Epithelial cell of esophagus (primary cell): ENCODE measurements at places on chromosomes 7 and 10.
A peak's percentile ranks its signal among the peaks of the same experiment; 100 is the strongest.

DNA sequence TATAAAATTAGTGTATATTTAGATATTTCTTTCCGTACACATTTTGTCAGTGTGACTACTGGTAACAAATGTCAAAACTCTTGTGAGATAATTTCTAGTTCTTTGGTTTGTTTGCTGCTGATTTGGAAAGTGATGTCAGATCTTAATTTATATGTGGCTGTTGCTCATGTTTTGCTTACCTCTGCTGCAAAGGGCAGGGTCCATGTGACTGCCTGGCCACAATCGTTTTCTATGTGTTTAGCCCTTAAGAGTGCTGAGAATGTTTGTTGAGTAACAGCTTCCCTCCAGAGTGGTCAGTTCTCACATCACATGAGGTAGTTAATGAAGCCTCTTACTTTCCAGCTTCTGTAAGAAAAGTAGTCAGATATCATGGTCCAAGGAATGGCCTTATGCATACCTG lies 4.2 kb downstream of the NRBF2 start:
- no peak for DNase-seq

DNA sequence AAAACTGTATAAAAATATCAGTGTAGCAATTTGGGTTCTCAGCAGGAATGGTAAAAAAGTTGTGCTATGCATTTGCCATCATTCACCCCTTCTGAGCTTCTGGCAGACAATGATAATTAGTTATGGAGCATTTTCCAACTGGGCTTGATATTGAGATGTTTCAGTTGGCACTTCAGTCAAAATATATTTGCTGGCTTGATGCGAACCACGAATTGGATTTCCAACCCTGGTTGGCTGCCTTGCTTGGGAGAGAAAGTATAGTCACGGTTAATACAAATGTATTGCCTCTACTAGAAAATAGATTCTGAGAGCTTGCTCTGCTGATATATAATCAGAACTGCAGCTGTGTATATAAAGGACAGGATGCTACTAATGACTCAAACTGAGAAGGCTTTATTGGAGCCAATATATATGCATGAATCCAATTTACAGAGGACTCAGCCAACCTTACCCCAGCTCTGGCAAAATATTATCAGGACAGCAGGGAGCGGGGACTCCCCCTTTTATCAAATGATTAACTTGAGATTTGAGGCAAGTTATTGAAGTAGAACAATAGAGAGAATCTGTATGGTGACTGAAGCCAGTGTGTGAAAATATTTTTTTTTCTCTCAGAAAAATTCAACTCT lies 219.8 kb upstream of the SMIM30 start:
- DNase-seq = no peak

GRCh38 chr7:128108129-128108528 lies 76.9 kb upstream of the LRRC4 start:
- no peak for DNase-seq

- DNase-seq = peak; percentile 63
Observed at GRCh38 chr7:120521761-120522737, 249.1 kb downstream of the KCND2 start.

DNA sequence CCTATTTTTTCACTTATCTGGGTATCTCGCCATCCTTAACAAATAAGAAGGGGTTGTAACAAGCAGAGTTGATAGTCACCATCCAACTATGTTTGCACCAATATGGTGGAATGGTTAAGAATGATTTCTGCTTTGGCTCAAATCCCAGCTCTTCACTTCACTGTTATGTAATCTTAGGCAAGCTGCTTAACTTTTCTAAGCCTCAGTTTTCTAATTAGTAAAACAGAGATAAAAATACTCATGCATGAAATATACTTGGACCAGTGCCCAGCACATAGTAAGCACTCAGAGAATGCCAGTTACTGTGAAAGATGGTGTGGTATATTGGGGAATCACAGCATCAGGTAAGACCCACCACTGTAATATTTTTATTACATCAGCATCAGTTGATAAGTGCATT lies 33.6 kb downstream of the ABCB1 start:
- DNase-seq = no peak

GRCh38 chr7:68691261-68692216 lies 906.7 kb upstream of the AUTS2 start:
- no peak for DNase-seq

GRCh38 chr7:44541028-44541869 lies at the start of gene NPC1L1:
Gene NPC1L1 (minus strand): TSS chr7:44541330. CDS start chr7:44541259, 71 bp downstream.
- no peak for DNase-seq

DNA sequence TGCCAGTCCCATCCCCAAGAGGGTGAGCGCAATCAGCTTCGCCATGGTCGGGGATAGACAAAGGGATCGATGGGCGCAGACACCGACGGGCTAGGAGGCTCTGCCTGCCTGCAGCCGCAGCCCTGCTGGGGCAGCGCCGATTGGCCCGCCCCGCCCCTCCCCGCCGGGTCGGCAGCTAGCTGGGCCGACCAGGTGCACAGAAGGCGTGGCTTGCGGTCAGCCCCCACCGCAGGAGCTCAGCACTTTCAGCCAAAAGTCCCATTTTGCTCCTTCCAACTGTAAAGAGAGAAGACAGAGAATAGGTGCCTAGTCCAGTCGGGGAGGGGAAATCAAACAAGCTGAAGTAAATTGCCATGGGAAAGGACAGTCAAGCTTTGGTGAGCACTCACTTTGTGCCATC lies at the start of gene PON1:
PON1 (minus strand) TSS at position 102 of the 400 bp plus-strand sequence; CDS start at position 45, 57 bp downstream.
- DNase-seq = no peak

DNA sequence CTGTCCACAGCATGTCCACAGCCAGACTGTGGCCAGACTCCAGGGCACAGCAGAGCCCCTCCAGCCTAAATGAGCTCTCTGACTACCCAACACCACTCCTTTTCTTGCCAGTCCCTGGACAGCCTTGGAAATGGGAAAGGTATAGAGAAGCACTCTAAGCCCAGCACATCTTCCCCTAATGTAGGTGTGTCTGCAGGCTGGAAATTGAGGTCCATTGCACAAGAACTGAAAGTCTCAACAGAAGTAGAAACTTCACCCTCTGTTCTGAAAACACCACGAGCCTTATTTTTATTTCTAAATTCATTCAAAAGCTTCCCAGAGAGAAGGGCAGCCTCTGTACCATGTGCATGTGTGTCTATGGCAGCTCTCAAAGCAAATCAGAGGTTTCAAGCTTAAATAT lies 3.7 kb upstream of the KCNMA1 start:
- no peak for DNase-seq

GRCh38 chr10:62025134-62025794 lies 123.8 kb downstream of the ARID5B start:
- DNase-seq = peak; percentile 75

GRCh38 chr7:83879063-83879462 lies 230.1 kb upstream of the SEMA3E start:
- no peak for DNase-seq

DNA sequence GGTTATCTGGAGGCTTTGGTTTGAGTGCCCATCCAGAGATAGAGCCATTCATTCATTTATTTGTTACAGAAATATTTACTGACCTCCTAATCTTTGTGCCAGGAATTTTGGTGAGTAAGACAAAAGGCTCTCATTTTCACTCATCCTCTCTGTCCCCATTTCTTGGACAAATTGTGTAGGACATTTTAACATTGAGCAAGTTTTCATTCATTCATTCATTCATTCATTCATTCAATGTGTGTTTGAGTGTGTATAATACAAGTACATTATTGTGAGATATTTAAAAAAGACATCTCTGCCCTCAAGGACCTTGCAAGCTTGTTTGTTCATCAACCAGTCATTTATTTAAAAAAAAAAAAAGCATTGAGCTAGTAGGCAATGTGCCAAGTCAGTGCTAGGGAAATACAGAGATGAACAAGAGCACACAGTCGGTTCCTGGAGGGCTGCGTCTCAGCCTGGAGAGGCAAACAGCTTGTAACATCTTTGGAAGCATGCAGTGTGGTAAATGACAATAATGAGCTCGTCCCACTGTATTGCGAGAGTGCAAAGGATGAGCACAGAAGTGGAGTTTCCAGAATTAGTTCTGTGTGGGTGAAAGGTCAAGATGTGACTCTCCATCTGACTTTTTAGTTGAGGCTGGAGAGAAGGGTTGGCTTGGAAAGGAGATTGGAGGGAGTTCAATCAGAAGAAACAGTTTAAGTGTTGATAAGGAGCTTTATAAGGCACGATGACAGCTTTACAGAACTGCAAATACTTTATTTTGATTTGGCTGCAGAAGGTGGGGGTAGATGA lies 50.5 kb upstream of the HBP1 start:
- no peak for DNase-seq

- no peak for DNase-seq
Observed at GRCh38 chr10:119597405-119598186, 832 bp upstream of the TIAL1 start.

- DNase-seq = peak; percentile 75
Observed at GRCh38 chr7:143458263-143458662, 15.0 kb downstream of the TAS2R60 start.

- no peak for DNase-seq
Observed at GRCh38 chr10:115871855-115872254, 401.2 kb downstream of the GFRA1 start.

DNA sequence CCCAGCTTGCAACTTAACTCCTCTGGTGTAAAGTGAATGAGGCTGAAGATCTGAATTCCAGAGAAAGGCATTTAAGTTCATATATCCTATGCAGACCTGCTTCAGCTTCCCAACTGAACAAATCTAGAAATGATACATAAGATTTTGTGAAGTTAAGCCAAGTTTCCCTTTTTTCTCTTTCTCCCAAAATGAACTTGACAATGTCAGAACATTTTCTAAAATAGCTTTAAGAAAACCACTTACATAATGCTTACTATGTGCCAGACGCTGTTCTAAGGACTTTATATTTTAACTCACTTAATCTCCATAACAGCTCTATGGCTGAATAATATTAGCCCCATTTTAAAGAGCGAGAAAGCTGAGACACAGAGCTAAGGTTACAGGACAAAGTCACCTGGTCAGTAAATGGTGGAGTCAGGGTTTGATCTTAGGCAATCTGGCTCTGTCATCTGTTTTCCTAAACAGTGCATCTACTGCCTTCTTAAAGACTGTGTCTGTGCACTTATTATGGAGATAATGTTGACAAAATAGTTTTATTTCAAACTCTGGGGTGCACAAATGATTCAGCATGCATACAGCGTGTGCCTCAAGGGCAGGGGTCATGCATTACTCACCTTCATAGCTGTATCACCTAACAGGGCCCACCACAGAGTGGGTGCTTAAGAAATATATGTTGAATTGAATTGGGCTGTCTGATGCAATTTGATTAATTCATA lies 66.8 kb downstream of the RHOBTB1 start:
- no peak for DNase-seq

GRCh38 chr10:13617116-13617515 lies 30.4 kb downstream of the PRPF18 start:
- no peak for DNase-seq

DNA sequence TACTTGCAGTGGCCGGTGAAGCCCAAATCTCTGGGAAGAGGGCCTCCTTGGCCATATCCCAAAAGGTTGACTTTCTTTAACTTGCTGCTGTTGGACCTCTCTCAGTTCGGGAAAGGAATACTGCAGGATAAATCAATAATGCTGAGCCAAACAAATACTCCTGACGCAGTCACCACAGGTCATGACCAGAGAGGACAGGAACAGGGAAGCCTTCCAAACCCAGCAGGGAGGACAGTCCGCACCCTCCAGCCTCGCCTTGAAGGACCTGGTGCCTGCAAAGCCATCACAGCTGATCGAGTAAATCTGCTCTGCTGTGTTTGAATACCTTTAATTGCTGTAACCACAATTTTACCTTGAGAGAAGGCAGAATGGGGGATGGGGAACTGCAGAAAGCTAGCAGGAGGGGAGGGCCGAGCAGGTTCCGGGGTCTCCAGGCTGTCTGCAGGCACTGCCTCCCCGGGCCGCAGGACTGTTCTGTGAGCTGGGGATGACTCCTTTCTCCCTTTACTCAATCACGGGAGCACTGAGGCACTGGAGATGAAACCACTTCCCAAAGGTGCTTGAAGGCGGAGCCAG lies 20.8 kb upstream of the INSIG1 start:
- no peak for DNase-seq

DNA sequence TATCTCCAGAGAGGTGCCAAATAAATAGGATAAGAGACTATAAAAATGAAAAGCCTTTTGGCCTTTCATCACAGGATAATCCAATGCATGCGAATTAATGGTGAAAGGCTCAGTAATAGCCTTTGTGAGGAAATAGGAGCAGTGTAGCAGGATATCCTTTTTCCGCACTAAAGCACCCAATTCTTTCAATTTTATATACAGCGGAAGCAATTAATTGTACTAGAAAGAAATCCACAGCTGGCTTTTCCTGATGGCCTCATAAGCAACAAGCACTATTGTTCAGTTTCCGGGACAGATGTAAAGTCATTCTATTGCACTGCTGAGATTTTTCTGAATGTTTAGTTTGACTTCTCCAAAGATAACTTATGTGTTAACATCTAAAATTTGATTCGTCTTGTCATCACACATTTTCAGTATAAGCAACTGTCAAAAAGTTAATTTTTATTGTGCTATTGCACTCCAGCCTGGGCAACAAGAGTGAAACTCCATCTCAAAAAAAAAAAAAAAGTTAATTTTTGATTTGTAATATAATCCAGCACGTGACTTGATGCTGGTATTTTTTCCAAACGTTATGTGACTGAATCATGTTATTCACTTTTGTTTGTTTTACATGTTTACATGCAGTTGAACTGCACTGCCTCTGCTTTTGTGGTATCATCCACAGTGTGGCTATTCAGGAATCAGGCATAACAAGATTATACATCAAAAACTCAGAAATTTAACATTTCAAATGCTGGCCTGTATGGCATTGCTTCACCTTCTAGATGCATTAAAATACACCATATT lies 8.4 kb upstream of the BMPR1A start:
- DNase-seq = no peak

- DNase-seq = peak; percentile 32
Observed at GRCh38 chr7:2016761-2017480, 215.8 kb downstream of the MAD1L1 start.

DNA sequence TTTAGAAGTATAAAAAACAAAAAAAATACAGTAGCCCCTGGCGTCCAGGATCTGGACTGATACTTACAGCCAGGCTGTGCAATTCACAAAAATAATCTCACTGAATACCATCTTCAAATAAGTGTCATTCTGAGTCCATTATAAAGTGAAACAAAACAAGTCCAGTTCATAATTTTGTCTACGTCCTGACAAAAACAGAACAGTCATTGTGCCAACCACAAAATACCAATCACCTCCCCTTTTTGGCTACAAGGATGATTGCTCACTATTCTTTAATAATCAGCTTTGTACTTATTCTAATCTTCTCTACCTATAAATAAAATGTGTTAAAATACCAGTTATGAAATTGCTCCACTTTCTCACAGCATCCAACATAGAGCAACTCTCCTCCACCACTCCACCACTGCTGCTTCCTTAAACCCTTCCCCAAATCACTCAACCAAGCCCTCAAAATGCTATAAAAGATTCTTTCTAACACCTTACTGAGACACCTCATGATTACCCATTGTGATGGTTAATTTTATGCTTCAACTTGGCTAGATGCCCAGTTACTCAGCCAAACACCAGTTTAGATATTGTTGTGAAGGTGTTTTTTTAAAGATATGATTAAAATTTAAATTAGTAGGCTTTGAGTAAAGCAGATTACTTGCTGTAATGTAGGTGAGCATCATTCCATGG lies 479.8 kb upstream of the SEMA3A start:
- DNase-seq = peak; percentile 83

DNA sequence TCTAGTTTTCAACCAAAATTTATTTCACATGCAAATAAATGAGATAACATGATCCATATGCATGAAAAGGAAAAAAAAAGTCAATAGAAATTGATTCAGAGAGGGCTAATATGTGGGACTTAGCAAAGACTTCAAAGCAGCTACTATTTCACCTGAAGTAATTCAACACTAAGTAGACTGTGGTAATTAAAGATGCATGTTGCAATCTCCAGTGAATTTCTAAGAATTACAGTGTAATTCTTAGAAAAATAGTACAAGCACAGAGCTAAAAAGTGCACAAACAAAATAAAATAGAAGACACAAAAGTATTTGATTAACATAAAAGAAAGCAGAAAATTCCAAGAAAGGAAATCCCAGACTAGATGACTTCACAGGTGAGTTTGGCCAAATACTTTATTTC lies 25.7 kb downstream of the GPR22 start:
- no peak for DNase-seq
